ENCODE measurements at places on chromosomes 12 and 14. TPM values are rescaled to one million over a fixed set of nuclear protein-coding genes. Genes with fewer than 3 reads are reported as not detected.

Gene FICD
- total RNA-seq, result 22.6 TPM

Gene SLC25A47
- not detected for total RNA-seq

Gene DENND5B
- total RNA-seq, result 15.7 TPM

Gene GPR84
- not detected for total RNA-seq

Gene ITGA5
- 868 TPM for total RNA-seq

Gene LRRK2
- total RNA-seq, result 2.4 TPM

Gene P2RX2
- not detected for total RNA-seq

Gene TSPAN8
- total RNA-seq, result not detected

Gene KLRD1
- 0.30 TPM for total RNA-seq

Gene WNT5B
- 39.5 TPM for total RNA-seq

Gene VPS33A
- total RNA-seq, result 31.2 TPM

Gene TPH2
- total RNA-seq, result not detected

Gene PRH2
- total RNA-seq, result 0.28 TPM

Gene PZP
- not detected for total RNA-seq

Gene MYH6
- not detected for total RNA-seq

Gene NGDN
- total RNA-seq, result 34.2 TPM

Gene CLEC2D
- total RNA-seq, result 4.2 TPM

Gene TAMALIN
- total RNA-seq, result 1.5 TPM

Gene BTG1
- 8.7 TPM for total RNA-seq

Gene IL22
- not detected for total RNA-seq

Gene BDKRB2
- total RNA-seq, result 33.3 TPM

Gene SYCP3
- 0.32 TPM for total RNA-seq

Gene GDF3
- total RNA-seq, result not detected

All from smooth muscle cell of the umbilical artery (primary cell).